RWPE1 (cell line): ENCODE measurements at places on chromosomes 6 and 20.

GRCh38 chr20:63071541-63072181 is 64.9 kb upstream of the BHLHE23 start:
- DNase-seq: peak; percentile 82

DNA sequence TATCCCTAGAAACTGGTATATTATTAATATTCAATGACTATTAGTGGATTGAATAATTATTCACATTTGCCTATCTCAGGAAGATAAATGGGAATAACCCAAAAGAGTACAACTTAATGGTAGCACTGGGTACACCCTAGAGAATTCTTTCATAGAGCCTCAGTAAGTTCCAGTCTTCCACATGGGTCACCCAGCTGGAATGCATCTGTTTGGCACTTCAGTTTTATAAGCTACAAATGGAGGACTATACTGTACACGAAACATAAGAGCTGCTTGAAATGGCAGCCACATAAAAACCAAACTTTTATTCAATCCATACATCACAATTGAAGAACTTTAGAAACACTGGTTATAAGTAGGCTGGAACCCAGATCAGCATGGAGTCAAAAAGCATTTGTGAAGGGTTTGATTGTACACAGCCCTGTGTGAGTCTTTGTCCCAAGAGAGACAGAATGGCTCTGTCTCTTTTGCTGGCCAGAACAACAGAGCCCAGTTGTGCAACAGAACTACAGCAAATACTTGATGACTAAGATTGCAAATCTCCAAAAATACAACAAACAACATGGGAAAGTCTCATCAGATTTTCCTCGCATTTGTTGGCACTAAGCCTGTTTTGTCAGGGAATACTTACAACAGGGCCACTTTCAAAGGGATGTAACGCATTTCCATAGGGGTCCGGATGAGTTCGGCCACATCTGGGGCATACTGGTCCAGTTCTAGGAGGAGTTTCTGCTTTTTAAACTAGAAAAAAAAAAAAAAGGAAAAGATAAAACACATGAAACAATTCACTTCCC is 39.5 kb downstream of the PIGU start:
- DNase-seq: no peak

GRCh38 chr6:37985355-37985754 is 165.8 kb downstream of the ZFAND3 start:
- DNase-seq: no peak

DNA sequence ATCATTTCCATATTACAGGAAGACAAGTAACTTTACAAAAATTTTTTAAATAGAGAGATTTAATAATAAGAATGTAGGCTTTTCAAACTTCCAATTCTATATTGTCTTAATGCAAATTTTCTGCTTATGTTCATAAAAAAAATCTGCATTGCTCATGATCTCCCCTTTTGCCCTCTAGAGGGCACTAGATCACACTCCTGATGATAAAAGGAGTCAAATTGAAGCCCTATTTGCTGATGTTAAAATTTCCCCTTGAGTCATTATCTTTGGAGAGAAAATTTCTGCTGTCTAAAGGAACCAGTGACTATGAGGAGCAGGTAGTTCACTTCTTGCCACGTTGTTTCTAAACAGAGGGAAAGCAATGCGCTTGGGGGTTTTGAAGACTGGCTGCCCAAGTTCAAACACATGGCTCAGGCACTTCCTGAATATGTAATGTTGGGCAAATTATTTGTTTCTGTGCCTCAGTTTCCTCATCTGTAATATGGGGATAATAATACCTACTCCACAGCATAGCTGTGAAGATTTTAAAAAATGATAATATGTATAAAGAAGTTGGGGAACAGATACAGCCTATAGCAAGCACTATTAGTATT is 874.2 kb downstream of the TFAP2A start:
- DNase-seq: peak; percentile 54

- DNase-seq: no peak
Measured at GRCh38 chr6:41371461-41371991, 36.1 kb downstream of the NCR2 start.

GRCh38 chr6:35343835-35344550 is 1.6 kb downstream of the PPARD start:
- DNase-seq: no peak

DNA sequence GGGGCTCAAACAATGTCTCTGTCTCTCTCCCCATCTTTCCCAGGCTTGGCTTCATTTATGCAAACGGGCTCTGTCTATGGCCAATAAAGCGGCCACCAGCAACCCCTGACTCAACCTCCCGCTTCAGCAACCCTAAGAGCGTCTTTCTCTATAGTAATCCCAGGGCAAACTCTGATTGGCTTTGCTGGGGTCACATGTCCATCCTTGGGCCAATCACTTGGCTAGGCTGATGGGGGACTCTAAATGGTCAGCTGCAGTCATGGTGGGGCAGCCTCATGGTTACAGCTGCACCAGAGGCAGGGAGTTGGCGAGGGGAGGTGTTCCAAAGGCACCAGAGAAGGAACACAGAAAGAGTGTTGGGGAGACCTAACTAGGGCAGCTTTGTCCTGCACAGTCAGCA is 68.5 kb upstream of the BLCAP start:
- DNase-seq: no peak

- DNase-seq: peak; percentile 81
Measured at GRCh38 chr6:27866357-27867050, 45.7 kb downstream of the OR2B2 start.

DNA sequence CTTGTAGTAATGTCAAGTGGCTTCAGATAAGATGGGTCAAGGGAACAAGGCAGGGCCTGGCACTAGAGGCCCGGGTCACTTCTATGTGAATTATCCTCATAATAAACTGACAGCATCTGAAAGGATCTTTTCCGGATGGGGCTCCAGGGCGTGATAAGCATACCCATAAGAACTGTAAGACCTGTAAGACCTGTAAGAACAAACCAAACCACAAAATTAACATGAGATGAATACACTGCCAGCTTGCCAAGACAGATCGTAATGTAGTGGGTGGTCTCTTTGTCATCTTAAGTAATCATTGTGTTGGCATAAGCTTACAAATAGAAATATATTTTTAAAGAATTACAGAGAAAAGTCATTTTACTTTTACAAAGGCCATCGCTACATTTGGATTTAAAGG is 334.9 kb downstream of the RFPL4B start:
- DNase-seq: no peak

GRCh38 chr6:71410681-71411080 is 122.1 kb downstream of the OGFRL1 start:
- DNase-seq: no peak

- DNase-seq: no peak
Measured at GRCh38 chr6:90440586-90441283, 144.1 kb upstream of the BACH2 start.

GRCh38 chr20:34525342-34525708 is 9.1 kb downstream of the DYNLRB1 start:
- DNase-seq: no peak

GRCh38 chr6:89944826-89945407 is 50.6 kb downstream of the GJA10 start:
- no peak for DNase-seq

- no peak for DNase-seq
Measured at GRCh38 chr6:157536223-157536545, 155.2 kb downstream of the ZDHHC14 start.

DNA sequence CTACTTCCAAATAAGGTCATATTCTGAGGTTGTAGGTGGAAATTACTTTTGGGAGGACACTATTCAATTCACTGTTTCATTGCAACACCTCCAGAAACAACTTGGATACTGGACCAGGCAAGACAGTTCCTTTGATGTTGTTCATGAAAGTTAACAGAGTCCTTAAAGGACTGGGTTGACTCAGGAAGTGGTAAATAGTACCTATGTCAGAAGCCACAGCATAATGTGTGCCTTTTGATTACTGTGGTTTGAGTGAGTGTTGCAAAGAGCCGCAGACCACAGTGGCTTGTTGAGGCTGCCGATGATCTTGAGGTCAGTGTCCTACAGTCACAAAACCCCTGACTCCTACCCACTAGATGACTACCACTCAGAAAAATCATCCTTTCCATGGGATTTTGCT is 10.9 kb downstream of the IL20RA start:
- DNase-seq: no peak

GRCh38 chr20:47061549-47061948 is 166.9 kb downstream of the EYA2 start:
- DNase-seq: no peak

DNA sequence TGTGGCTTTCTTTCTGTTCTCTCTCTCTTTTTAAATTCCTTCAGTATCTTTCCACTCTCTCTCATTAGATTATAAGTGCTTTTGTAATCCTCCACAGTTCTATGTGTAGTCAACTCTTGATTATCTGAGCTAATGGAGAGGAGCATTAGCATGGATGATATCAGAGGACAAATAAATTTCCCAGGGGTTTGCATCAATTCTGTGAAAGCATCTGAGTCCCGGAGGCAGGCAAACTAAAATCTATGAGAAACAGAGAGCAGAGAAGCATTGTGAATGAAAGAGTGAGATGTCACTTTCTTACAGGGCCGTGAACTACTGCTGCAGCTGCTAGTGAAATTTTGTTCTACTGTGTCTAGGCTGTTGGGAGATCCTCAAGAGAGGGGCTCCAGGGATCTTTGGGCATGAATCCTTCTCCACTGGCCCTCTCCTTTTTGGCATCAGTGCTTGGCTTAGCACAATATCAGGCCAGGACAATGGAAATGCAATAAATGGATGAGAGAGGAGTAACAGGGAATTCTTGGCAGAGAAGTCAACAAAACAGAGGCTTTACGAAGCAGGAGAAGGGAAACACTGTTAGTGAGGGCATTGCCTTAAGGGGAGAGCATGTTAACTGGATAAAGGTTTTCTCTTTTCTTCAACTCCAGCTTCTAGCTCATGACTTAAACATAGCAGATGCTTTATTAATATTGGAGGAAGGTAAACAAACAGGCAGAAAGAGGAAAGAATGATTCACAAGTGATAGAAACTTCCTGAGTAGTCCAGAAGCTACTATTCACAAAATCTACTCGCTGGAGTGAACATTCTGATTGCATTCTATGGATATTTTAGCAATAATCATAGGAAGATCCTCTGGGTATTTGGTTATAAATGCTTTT is 847.0 kb upstream of the MAP3K7 start:
- DNase-seq: no peak
